Activated T-helper 1 cell treated with Interleukin-2 at 50 U/mL for 16 hours (primary cell): ENCODE measurements at places on chromosomes 7 and 10.

DNA sequence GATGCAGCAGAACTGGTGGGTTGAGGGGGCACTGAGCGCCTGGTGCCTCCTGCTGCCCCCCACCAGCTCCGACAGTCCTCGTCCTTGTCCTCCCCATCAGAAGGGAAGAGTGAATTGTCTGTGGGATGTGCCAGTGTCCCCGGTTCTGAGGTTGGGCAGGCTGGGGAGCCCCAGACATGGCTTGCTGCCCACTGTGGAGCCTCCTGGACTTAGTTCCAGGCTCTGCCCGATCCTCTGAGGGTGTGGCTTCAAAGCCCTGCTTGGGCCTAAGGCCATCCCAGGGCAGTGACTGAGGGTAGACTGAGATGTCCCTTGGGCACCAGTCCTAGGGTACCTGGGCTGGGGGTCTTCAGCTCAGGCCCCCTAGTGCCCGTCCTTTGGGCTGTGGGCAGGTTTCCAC lies 168.8 kb downstream of the RNF216 start:
- no peak for DNase-seq

GRCh38 chr10:62084451-62084850 lies 183.0 kb downstream of the ARID5B start:
- DNase-seq: no peak

GRCh38 chr10:88793712-88794299 lies 8.7 kb upstream of the LIPM start:
- DNase-seq: no peak

GRCh38 chr7:22452142-22452959 lies 47.6 kb downstream of the STEAP1B start:
- no peak for DNase-seq

- no peak for DNase-seq
Observed at GRCh38 chr10:51786684-51787035, 87.3 kb upstream of the CSTF2T start.

DNA sequence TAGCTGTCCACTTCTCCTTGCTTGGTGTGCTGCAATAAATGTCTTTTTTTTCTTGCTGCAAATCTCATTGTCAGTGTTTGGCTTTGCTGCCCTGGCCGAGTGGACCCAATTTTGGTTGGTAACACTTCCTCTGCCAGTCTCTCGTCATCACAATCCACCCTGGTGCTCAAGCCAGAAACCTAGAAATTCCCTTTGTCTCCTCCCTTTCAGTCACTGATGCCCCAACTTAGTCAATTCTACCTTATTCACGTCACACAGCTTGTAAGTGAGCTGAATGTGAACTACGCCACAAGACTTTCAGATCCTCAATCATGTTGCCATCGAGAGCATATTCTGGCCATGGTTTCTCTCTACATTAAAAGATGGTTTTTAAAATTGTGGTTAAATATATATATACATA lies 13.0 kb upstream of the FRA10AC1 start:
- DNase-seq: no peak

DNA sequence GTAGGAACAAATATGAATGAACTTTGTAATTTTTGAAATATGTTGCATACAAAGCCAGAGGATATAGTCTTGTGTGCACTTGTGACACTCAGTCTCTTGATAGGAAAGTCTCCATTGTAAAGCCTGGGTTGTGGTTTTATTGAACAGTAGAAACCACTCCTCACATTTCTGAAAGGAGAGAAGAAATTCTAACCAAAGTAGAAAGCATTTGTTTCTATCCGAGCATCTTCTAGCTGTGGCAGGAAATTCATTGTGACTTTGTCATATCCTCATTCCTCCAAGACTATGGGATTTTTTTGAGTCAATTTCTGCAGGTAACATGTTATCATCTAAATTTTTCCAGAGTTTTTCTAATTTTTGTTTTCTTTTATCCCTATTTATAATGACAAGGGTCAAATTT lies 55.5 kb upstream of the NCF1 start:
- no peak for DNase-seq

DNA sequence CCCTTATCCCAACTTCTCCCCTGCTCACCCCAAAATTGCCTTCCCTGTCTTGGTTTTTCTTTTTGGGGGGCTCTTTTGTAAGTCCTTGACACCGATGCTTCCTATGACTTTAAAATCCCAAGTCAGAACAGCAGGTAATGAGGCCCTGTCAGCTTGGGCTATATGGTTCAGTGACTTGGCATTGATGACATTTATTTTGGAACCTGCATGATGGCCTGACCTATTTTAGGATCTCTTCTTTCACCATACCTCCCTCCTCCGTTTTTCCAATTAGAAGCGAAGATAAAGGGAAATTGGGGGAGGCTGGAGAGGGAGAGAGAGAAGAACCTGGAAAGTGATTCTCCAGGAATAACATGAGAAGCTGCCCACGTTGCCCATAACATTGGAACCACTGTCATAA lies 424.9 kb upstream of the AUTS2 start:
- no peak for DNase-seq

GRCh38 chr7:133861876-133862275 lies 265.3 kb upstream of the LRGUK start:
- DNase-seq: no peak

GRCh38 chr7:142508251-142508650 lies 241.0 kb upstream of the PRSS1 start:
- DNase-seq: no peak

DNA sequence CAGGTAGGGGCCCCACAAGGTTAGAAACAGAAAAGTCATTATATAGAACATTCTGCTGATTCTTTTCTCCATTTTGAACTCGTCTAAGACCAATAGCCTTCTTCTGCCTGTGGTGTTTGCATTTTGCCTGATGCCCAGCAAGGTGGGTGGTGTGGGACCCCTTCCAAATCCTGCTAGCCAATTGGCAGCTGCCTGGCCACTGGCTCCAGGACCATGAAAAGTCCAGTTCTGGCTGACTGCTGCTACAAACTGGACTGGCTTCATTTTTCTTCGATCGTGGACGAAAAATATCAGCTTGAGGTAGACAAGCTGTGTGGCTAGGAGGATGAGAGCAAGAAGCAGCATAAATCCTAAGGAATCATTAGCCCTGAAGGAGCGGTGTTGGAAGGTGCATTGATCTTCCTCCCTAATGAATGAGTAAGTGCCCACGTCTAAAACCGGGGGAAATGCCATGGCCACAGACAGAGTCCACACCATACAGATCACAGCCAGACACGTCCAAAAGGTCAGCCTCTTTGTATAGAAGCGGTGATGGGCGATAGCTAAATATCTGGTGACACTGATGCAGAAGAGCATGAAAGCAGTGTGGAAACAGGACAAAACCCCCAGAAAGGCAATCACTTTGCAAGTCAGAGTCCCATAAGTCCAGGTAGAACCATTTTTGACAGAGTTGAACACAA lies 2.7 kb downstream of the GPR85 start:
- no peak for DNase-seq

DNA sequence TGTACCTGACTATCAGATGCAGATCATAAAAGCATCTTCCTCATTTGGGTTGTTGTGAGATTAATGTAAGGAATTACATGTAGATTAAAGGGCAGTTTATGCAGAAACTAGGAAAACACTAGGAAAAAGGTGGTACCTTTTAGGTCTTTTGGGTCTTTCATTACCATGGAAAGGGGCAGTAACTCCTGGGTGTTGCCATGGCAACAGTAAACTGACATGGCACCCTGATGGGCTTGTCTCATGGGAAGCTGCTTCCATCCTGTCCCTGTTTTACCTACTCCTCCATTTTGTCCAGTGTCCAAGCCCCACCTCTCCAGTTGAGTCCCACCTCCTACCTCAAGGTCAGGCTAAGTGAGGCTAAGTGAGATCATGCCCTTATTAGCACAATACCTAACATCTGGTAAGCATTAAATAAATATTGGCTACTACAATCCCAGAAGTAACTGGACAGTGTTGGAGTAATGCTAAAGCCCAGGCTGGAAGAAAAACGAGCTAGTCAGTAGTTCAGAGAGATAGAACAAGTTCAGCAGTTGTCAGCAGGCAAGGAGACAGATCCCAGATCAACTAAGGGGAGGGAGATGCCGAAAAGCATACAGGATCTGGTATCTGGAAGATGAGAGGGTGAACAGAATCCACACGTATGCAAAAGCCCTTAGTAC lies 240.0 kb upstream of the AUTS2 start:
- no peak for DNase-seq

GRCh38 chr7:96304573-96304972 lies 17.3 kb downstream of the SLC25A13 start:
- DNase-seq: no peak

DNA sequence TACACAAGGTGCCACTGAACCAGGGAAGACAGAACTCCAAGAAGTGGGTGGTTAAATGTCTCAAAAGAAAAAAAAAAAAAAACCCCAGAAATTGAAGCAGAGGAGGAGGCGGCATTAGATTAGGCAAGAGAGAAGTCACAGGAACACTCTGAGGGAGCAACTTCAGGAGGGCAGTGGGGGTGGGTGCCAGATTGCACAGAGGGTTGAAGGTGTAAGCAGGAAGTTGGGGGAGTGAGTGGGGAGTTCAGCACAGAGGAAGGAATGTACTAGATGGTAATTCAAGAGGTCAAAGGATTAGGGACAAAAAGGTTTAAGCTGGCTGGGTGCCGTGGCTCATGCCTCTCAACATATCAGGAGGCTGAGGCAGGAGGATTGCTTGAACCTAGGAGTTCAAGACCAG lies 110.0 kb upstream of the PDLIM1 start:
- DNase-seq: no peak

GRCh38 chr7:87155788-87156187 lies 3.5 kb downstream of the DMTF1 start:
- DNase-seq: no peak

GRCh38 chr7:28550580-28551186 lies 138.4 kb downstream of the CREB5 start:
- no peak for DNase-seq

DNA sequence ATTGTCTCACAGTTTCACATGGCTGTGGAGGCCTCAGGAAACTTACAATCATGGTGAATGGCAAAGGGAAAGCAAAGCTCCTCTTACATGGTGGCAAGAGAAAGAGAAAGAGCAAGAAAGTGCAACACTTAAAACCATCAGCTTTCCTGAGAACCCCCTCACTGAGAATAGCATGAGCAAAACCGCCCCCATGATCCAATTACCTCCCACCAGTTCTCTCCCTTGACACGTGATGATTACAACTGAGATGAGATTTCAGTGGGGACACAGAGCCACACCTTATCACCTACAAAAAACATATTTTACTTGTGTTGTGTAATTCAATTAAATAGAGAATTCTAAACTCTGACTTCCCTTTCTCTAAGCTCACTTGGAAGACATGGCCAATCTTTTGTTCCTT lies 80.2 kb downstream of the SEMA3C start:
- no peak for DNase-seq

GRCh38 chr7:98329100-98329790 lies 47.8 kb downstream of the BRI3 start:
- DNase-seq: no peak

- DNase-seq: no peak
Observed at GRCh38 chr10:106392778-106393177, 771.7 kb downstream of the SORCS1 start.
